ENCODE measurements at places on chromosomes 6 and 20.

GRCh38 chr6:81950877-81951276 is 198.4 kb upstream of the TENT5A start:
- no peak for DNase-seq

- DNase-seq: no peak
Measured at GRCh38 chr20:58555078-58555765, 40.0 kb upstream of the APCDD1L start.

- no peak for DNase-seq
Measured at GRCh38 chr6:149929422-149929821, 6.5 kb upstream of the RAET1G start.

GRCh38 chr6:80197474-80197873 is 91.0 kb downstream of the BCKDHB start:
- DNase-seq: no peak

DNA sequence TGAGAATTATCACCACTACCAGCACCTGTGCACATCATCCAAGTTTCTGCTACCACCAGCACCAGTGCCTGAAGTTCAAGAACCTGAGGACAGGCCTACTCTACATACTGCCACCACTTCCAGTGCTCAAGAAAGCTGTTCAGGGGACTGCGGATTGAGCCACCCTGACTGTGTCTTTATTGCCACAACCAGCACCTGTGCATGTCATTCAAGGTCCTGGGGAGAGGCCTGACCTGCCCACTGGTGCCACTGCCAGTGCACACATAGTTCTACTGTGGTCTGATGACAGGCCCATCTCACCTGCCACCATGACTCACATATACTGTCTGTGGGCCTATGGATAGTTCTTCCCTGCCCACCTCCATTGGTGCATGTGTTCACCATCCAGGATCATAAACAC is 559.4 kb downstream of the COL12A1 start:
- no peak for DNase-seq

- no peak for DNase-seq
Measured at GRCh38 chr6:158900663-158901312, 81.6 kb upstream of the EZR start.

DNA sequence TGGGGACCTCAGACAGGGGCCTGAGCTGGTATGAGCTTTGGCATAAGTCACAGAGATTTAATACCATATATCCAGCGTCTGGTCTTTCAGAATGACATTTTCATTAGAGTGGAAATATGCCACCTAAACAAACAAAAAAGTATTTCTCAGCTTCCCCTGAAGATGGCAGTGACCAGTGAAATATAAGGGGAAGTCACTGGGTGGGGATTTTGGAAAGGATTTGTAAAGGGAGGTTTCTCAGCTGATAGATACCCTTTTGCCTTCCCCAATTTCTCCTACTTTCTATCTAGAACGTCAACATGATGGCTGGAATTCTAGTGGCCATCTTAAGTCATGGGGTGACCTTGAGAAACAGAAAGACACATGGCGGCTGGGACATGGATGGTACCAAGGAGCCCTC is 137.7 kb upstream of the LRFN2 start:
- no peak for DNase-seq

DNA sequence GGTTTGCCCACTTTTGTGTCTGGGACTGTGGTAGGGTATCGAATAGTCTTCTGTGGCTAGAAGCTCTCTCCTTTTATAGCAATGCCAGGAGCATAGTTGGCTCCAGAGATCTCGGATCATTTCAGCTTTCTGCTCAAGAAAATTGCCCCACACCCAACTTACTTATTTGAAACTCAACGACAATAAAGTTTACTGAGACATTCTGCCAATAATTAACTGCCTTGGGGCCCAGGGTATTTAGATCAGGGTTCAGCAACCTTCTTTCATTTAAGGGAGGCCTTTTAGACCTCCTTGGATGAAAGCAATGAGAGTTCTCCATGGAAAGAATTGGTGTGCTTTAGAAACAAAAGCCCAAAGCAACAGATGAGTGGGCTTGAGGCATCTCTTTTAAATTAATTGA is 53.8 kb upstream of the GMPR start:
- no peak for DNase-seq

GRCh38 chr6:3678946-3679345 is 72.6 kb downstream of the PXDC1 start:
- no peak for DNase-seq

DNA sequence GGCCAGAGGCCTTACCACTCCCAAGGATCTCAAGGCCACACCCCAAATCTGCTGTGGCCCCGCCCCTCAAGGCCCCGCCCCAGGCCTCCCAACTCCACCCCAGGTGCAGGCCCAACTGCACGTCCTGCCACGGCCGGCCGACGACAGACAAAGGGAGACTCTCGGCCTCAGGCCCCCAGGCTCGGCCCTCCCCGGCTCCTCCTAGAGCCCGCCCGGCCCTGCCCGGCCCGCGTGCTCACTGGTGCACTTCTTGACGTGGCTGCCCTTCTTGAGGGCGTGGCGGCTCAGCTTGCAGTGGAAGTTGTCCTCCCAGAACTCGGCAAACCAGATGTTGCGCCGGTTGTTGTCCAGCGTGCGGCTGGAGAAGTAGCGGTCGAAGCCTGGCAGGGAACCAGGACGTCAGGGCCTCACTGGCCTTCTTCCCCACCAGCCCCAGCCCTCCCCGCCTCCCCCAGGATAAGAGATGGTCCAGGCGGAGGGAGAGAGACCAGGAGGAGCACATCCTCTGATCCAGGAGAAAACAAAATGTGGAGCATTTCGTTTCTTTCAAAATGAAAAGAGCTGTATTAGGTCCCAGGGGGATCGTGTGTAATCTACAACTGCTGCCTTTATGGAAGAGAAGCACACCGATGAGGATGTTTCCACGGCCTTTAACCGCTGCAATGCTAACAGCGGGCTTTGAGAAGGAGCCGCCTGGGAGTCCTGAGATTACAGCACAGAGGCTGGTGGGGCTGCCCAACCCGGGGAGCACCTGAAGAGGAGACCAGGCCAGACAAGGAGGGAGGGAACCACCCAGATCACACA is 89.4 kb downstream of the GRM4 start:
- DNase-seq: no peak

DNA sequence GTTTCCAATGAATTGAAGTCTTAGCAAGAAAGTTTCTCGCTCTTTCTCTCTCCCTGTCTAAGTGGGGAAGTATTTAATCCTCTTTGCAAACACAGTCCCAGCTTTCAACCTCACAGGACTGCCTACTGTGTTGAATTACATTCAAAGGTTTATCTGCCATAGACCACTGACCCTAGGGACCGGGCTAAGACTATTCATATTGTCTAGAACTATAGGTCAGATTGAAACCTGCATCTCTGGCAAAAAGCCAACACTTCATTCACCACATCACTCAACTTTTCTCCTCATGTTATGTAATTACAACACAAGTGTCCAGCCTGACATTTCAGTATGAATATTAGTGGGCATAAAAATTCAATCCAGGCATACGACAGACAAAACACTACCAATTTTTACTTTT is 314.7 kb upstream of the RSPO3 start:
- DNase-seq: no peak

DNA sequence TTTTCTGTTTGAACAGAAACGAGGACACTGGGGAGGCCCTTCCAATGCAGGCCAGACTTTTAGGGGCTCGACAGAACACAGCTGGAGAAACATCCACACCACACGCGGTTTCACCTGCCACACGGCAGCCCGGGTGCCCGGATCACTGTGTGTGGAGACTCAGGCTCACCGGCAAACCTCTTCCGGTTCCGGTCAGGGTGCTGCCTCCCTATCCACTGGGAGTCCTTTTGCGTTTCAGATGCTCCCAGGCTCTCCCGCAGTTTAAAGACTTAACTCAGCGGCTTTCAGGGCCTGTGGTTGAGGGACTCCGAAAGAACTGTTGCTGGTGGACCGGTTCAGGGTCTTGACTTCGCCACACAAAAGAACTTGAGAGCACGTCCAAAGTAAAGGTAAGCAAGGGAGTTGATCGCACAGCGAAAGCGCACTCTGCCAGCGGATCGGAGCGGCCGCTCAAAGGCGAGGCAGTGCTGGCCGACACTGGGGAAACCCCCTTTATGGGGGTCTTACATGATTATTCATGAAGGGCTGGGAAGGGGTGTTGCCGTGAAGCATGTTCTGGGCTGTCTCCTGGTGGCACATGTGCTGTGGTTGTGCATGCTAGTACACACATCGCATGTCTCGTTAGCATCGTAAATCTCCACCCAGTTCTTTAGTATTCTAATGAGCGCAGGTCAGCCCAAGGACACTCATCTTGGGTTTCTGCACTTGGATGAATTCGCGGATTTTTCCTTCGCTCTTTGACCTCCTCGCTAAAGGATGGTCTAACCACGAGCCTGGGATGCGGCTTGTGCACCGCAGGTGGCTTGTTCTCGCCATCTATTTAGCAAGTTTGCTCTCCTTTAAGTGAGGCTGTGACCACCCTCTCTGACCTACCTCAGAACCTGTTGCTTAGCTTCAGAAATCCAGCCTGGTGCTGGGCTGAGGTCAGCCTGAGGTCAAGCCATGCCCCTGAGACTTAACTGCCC is 180.3 kb downstream of the CDH26 start:
- peak; percentile 36 for DNase-seq

Measured in CD4-positive, alpha-beta T cell treated with Interleukin-2 at 100 ng/mL for 4 hours (primary cell).